Germinal center (tissue), 1 donor: ENCODE measurements at places on chromosomes 1 and 21.
A peak's percentile ranks its signal among the peaks of the same experiment; 100 is the strongest.

DNA sequence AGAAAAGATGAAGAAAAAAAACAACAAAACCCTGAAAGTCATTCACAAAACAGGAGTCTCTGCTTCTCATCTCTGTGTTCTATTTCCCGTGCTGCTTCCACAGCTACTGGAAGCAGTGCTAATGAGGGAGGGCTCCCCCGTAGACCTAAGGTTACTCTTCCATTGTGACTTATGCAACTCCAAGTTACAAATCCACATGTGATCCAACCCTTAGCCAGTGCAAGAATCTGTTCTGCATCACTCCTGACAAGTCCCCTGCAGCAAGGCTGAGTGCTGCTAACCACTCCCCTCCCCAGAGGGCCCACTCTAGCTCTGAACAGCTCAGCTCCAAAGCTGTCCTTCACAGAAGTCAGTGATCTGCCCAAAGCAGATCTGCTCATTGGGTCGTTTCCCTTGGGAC lies 10.3 kb downstream of the DNALI1 start:
- DNase-seq, result no peak

- no peak for DNase-seq
Observed at GRCh38 chr1:154272999-154273563, 652 bp downstream of the HAX1 start.

DNA sequence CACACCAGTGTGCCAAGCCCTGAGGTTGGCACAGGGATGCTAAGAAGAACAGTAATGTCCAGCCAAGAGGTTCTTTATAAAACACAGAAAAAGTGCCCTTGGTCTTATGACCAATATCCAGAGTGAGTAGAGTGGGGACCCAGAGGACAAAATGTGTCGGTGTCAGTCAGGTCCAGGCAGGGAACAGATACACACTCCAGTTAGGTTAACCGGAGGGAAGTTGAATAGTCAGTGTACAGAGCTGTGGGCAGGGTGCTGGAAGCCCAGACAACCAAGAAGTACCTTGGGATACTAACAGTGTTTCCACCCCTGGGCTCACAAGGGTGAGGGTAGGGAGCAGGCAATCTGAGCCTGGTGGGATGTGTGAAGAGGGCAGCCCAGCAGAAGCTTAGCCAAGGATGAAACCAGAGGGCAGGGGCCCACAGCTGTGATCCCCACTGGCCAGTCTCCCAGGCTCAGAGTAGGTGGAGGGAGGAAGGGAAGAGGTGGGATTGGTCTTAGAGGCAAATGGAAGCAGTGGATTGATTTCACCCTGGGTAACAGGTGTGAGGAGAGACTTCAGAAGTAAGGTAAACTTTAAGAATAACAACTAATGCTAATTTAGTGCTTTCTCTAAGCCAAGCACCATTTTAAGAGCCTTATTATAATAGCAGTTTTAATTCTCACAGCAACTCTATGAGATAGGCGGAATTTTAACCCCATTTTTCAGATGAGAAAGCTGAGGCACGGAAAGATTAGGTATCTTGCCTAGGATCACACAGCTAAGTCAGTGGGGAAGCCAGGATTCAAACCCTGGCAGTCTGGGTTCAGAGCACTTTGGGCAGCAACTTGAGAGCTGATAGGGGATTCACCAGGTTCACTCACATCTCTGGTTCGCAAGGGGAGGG lies 143.4 kb upstream of the HOOK1 start:
- no peak for DNase-seq

- no peak for DNase-seq
Observed at GRCh38 chr1:68478662-68479061, 18.2 kb downstream of the DEPDC1 start.

DNA sequence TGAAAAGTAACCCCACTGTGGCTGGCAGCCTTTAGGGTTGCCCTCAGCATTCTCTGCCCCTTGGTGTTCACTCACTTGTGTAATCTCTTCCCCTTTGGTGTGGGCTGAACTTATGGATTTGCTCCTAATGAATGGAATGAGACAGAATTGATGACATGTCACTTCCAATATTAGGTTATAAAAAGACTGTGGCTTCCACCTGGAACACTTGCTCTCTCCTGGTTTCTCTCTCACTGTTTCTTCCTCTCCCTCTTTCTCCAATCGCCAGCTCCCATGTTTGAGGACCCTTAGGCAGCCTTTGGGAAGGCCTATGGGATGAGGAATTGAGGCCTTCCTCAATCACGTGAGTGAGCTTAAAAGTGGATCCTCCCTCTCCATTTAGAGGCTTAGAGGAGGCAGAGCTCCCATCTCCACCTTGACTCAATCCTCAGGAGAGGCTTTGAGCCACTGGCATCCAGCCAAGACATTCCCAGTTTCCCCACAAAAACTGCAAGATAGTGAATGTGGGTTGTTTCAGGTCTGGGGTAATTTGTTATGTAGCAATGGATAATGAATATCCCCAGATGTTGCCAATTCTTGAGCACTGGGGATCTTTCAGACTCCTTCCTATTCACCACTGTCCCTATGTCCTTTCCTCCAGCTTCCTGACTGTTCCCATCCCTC lies 95.5 kb upstream of the CD34 start:
- no peak for DNase-seq

GRCh38 chr1:178145605-178146004 lies 51.7 kb downstream of the RASAL2 start:
- DNase-seq, result no peak

DNA sequence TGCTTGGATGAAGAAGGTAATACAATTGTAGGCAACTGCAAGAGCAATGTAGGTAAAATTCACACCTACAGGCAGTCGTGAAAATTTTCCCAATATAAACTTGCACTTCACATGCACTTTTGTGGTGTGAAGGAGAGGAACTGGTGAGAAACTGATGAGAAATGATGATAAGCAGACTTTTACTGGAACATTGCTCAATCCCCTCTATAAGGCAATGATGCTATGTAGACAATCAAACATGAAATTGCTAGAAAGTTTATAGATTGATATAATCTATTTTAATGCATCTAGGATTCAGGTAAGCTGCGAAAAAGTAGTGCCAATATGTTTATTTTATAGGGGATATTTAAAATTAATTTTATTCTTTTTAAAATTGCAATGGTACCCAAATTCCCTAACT lies 802.2 kb downstream of the KCNT2 start:
- no peak for DNase-seq

GRCh38 chr1:20633190-20634064 lies at the start of gene PINK1:
Gene PINK1 (plus strand): TSS chr1:20633458. CDS start chr1:20633549, 91 bp downstream.
- peak; percentile 89 for DNase-seq

DNA sequence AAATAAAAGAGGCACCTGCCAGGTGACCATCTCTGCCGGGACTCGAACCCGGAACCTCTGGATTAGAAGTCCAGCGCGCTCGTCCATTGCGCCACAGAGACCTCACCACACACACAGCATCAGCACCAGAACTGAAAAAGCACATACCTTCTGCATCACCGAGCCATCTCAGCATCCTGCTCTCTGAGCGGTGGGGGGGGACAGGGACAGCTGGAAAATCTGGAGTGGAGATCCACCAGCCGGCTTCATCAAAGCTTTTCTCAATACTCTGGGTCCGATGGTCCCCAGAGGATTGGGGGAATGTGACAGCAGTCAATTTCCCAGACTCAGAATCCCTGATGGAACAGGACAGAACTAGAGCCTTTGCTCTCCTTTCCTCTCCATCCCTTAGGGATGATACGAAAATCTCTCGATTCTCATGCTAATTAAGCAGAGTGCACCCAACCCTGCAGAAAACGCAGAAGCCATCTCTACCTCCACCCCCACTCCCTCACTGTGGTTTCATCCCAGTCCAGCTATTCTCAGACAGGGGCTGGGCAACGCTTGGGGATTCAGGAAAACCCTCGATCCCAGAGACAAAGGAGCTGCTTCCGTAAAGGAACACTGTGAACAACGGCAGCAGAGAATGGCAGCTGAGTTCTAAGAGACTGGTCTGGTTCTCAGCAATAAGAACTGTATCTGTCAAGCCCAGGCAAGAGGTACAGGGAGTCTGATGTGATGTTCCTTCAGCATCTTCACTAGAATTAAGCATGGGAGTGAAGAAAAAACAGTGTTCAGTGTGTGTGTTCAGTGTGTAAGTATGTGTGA lies 29.6 kb upstream of the CADM3 start:
- DNase-seq, result no peak

GRCh38 chr1:19949016-19949415 lies 25.6 kb upstream of the PLA2G2E start:
- no peak for DNase-seq

DNA sequence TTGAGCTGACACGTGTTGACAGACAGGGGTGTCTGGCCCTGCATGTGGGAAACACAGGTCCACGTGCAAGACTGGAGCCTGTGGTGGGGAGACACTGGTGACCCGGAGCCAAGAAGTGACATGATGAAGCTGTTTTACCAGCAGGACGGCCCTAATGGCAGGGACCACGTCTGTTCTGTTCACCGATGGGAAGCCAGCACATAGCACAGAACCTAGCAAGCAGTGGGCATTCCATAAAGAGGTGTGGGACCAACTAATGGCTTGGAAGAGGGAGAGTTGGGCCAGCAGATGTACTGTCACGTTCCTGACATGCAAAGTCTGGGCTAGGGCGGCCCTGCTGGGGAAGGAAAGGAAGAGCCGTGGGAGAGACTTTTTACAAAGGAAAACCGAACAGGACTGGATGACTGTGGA lies 15.3 kb downstream of the NAV1 start:
- DNase-seq, result no peak

DNA sequence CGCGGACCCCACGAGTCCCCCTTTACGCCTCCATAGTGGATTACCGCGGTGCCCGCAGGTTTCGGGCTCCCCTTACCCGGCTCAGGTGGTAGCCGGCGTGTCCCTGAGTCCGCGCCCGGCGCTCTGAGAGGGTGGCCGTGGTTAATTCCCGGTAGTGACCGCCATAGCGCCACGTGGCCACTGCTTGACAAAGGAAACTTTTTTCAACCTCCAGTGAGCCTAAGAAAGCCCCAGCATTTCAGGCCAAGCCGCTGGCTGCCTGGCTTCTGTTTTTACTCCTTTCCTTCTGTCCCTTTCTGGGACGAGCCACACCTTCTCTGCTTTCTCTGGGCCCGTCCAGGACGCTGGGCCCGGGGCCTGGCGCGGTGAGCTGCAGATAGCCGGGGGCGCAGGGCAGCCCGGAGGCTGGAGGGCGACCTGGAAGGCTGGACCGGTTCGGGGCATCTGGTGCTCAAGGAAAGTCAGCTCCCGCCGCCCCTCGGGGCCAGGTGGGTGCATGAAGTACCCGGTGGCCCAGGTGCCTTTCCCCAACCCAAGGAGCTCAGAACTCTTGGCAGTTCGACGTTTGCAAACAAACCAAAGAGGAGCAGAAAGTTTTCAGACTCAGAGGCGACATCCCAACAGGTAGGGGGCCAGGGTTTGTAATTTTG lies 540 bp upstream of the C1orf198 start:
- DNase-seq, result no peak

DNA sequence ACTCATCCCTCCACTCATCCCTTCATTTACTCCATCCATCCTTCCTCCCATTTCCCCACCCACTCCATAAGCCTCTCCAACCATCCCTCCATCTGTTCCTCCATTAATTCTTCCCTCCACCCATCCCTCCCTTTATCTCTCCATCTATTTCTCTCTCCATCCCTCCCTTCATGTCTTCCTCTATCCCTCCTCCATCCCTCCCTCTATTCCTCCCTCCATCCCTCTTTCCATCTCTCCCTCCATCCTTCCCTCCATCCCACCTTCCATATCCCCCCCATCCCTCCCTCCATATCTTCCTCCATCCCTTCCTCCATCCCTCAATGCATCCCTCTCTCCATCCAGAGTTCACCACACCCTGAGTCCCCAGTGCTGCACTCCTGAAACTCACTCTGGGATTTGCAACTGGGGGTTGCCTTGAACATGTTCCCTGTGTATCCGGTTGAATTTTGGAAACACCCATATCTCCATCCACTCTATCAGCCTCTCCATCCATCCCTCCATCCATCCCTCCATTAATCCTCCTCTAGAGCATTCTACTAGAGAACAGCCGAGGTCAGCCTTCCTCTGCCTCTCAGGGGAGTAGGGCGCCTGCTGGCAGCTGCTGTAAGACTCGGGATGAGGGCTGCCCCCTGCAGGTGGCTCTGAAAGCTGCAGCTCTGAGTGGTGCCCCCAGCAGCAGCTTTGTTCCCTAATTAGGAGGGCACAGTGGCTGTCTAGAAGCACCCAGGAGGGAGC lies 39.4 kb downstream of the ABCG1 start:
- peak; percentile 91 for DNase-seq

GRCh38 chr1:193085263-193085662 lies 20.0 kb downstream of the GLRX2 start:
- no peak for DNase-seq

DNA sequence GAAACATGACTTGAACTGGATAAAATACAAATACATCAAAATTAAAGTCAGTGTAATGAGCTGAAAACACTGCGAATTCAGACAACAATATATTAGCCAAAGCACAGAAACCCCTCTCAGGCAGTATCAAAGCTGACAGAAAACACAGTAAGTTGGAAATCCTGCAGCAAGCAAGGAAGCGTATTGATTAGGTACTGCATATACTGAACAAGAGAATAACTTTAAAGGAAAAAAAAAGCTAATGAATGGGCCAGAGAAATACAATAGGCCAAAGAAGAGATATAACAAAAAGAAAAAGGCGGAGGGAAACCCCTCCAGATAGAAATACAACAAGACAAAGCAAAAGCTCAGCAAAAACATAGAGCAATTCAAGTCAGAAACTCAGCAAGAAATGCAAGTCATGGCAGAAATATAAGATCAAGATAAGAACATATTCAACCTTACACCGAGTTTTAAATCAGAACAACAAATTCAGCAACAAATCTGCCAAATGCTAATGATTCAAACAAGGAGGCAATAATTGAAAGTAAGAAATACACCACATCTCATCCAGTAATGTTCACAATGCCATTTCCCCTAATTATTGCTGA lies 299.0 kb downstream of the USH2A start:
- DNase-seq, result no peak

- DNase-seq, result no peak
Observed at GRCh38 chr1:64540265-64540791, 70.4 kb downstream of the CACHD1 start.

DNA sequence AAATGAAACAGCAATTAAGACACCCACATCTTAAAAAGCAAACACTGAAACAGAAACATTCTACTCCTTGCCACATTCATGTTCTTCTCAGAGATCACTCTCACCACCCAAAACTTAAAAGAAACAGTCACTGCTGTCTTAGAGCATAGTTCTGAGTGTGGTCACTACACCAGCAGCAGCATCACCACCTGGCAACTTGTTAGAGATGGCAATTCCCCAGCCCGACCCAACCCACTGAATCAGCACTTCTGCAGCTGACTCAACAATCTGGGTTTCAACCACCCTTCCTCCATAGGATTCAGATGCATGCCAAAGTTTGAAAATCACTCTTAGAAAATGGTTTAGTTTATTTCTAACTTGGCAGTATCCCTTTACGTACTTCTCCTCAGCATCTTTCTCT lies 126.1 kb downstream of the CDC42BPA start:
- no peak for DNase-seq

GRCh38 chr1:94061513-94062443 lies 59.2 kb downstream of the ABCA4 start:
- DNase-seq, result peak; percentile 64

DNA sequence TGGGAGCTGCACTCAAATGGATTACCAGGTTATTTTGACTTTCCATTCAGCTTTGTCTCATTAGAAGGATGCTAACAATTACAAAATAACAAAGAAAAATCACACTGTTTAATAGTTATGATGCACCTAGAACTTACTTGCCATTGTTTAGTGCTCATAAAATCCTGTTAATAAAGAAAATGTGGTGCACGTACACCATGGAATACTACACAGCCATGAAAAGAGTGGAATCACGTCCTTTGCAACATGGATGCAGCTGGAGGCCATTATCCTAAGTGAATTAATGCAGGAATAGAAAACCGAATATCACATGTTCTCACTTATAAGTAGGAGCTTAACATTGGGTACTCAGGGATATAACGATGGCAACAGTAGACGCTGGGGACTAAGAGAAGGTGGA lies 19.8 kb downstream of the MAP3K21 start:
- DNase-seq, result no peak
